Cerebellar nuclear complex (tissue), 1 donor: ENCODE measurements at places on chromosomes 16 and 17.

DNA sequence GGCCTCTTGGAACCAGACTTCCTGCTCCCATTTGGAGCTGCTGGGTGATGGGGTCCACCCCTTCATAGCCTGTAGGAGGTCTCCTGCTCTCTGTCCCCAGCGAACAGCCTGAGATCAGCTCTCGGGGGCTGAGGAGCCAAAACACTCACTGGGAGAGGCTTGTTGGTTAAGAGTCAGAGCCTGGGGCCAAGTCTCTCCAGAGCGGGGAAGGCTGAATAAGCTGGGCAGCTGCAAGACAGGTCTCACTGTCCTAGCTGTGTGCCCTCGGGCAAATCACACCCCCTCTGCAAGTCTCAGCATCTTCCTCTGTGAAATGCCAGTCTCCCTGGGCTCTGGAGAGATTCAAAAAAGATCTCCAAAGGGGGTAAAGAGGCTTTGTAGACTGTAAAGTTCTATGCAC lies 174.6 kb downstream of the WSCD1 start:
- no peak for DNase-seq

GRCh38 chr17:76643553-76644148 lies at the start of gene ST6GALNAC1:
Gene ST6GALNAC1, minus strand, starts transcription at chr17:76643757. Its CDS starts 119 bp downstream, at chr17:76643638.
- DNase-seq, result no peak

- DNase-seq, result no peak
Observed at GRCh38 chr16:80544326-80544725, 3.5 kb downstream of the DYNLRB2 start.

DNA sequence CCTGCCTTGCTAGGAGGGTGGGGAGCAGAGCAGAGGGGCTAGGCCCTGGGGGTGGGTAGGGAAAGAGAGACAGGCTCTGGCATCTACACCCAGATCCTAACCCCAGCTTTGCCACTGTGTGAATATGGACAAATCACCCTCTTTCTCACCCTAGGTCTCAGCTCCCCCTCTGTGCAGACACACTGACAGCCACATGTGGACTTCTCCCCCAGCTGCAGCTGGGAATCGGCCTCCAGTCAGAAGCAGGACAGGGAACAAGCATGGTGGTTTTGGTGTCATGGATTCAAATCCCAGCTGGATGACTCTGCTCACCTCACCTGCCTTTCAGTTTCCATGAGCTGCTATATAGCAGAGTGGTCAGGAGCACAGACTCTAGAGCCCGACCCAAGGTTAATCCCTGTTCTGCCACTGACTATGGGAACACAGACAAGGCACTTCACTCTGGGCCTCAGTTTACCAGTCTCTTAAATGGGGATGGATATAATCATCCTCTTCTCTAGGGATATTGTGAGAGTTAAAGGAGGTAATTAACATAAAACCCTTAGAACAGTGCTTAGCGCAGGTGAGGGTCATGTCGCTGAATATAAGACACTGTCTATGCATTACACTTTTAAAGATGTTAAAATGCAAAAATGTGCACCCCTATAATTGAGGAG lies 26.2 kb upstream of the MAP3K14 start:
- no peak for DNase-seq

DNA sequence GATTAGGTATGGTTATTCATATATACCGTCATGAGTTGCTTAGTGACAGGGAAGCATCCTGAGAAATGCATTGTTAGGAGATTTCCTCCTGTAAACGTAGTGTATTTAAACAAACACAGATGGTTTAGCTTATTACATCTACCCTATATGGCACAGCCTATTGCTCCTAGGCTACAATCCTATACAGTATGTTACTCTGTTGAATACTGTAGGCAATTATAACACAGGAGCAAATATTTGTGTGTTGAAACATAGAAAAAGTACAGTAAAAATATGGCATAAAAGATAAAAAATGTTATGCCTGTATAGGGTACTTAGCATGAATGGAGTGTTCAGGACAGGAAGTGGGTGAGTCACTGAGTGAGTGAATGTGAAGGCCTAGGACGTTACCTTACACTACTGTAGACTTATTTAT lies 157.7 kb downstream of the CDH11 start:
- no peak for DNase-seq

DNA sequence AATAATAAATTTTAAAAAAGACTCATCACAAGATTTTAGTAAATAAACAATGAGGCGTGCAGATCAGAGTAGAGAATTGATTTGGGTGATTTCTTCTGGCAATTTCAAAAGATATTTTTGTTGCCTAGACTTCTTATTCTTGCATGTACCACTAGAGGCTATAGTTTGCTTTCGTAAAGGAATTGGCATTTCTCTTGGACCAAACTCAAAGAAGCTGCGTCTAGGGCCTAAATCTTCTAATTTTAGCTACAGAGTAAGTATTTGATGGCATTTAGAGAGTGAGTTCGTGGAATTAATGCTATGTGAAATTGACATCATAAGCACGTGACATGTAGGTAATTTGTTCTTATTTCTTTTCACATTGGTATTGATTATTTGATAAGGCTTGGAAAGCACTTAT lies 24.4 kb upstream of the ABCC11 start:
- no peak for DNase-seq

- DNase-seq, result no peak
Observed at GRCh38 chr17:30905742-30906100, 317 bp downstream of the TEFM start.

DNA sequence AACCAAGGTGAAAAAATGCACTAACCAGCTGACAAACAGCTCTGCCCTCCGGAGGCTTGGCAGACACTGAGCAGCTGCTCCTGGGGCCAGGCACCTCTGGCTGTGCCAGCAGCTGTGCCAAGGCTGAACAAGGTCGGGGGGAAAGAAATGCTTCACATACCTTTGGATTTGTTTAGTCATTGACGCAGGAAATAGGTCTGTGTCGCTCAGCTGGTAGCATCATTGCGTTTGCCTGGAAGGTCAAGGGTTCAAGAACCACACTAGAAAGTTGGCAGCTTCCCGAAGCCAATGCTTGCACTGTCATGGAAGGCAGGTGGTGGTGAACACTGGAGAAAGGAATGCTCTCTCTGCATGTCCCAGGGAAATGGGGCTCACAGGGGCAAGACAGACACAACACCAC lies 63.5 kb downstream of the PCTP start:
- no peak for DNase-seq

DNA sequence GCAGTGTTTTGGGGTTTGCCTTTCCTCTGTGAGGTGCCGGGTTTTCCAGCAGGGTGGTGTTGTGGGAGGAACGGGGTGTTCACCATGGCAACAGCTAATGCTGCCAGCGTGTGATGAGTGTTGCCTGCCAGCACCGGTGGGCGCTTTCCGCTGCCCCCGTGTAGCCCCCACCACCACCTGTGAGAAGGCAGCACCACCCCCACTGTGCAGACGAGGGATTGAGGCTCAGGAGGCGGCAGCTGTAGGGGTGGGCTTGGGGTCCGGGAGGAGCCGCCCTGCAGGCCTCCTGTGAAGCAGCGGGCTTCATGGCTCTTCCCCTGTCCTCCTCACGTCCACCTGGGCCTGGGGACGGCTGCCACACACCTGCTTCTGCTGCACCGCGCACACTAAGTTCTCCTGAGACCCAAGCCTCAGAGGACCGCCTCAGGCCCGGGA lies 5.2 kb downstream of the RAB40C start:
- no peak for DNase-seq

GRCh38 chr17:33260638-33261037 lies 32.5 kb downstream of the ASIC2 start:
- DNase-seq, result no peak

DNA sequence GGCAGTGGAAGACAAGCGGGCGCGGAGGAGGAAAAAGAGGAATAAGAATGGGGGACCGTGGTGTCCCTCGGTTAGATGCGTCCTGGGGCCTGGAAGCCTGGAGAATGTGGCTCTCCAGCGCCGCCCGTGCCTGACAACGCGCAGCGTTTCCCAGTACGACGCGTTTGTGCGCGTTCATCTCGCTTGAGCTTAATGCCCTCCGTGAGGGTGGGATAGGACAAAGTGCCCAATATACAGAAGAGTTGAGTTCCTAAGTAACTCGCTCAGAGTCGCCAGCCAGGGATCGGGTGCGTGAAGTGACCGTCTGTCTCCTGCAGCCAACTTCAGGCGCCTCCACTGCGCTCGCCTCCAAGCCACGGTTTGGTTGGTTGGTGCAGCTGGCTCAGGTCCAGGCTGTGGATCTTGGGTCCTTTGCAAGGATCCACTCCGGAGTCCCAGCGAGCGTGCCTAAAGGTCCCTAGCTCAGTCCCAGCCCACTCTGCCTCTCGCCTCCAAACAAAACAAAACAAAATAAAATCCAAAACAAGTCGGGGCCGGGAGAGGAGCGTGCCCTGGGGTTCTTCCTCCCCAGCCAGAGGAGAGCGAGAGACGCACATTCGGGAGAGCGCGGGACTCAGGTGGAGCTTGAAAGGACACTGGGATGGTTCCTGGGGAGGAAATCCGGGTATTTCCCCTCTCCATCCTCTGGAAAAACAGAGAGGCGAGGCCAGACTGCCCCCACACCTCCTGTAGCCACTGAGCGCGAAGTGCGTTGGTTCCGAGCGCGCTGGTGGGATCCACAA lies 974 bp downstream of the GALR2 start:
- no peak for DNase-seq

DNA sequence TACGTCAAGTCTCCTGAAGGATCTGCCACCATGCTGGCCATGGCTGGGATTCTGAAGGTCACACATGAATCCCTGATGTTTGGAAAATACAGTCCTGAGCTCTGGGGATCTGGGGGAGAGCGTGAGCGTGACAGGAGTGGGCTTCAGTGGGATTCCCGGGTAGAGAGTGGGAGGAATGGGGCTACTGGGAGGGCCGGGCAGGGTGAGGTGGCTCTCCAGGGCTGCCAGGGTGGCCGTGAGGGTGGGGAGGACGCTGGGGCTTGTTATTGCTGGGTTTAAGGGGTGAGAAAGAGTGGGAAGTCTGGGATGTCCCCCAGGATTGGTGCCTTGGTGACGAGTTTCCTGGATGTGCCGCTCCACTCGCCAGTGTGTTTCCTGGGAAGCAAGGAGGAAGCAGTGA lies 31.3 kb downstream of the FOXL1 start:
- DNase-seq, result no peak

- no peak for DNase-seq
Observed at GRCh38 chr17:52110923-52111581, 47.5 kb downstream of the CA10 start.

DNA sequence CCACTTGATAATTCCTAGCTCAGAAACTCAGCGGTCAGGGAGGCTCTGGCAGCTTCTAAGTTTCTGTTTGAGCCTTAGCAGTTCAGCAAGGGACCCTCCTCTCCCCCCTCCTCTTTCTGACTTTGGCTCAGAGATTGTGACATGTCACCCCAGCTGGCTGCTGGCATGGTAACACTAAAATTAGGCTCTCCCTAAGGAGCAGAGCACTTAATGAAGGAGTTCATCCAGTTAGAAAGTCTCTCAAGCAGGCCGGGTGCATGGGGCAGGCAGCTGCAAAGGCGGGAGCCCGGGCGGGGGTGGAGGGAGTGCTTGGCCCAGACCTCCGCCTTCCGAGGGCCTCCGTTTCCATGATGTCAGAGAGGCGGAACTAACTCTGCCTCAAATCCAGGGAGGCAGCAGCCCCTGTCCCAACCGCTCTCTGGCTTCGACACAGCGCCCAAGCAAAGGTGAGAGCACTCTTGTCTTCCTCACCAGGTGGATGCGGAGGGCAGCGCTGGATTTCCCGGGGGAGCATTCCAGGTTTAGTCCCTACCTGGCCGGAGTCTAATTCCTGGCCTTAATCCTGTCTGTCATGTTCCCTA lies 128.0 kb upstream of the PLCG2 start:
- no peak for DNase-seq

DNA sequence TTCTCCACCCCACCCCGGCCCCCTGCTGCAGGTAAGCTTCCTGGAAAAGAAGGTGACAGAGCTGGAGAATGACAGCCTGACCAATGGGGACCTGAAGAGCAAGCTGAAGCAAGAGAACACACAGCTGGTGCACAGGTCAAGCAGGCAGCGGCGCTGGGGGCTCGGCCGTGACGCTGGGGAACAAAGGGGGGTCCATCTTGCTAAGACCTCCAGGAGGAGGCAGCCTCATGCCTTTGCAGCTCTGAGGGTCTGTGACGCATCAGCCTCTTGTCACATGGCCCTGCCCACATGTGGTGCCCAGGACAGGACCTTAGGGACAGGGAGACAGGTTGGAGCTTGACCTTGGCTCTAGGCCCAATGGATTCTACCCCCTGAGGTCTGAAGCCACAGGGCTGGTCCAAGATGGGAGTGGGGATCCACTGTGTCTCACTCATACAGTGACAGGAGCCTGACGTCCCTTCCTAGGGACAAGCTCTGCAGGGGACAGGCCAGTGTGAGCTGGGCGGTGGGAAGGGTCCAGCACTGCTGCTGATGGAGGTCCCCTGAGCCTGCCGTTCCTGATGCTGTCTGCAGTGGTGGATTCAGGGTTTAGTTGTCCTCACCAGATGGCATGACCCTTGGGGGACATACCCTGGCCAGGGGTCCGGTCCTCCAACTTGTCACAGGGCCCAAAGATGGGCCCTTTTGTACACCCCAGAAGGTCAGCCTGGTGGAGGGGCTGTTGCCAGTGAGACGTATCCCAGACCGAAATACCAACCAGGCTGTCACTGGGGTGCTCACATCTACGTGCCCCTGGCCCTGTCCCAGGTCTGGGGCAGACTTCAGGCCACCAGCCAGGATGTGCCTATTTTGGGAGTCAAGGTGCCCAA lies 132.6 kb downstream of the RAB11FIP4 start:
- DNase-seq, result no peak

- DNase-seq, result no peak
Observed at GRCh38 chr16:24520983-24521382, 18.4 kb upstream of the RBBP6 start.

DNA sequence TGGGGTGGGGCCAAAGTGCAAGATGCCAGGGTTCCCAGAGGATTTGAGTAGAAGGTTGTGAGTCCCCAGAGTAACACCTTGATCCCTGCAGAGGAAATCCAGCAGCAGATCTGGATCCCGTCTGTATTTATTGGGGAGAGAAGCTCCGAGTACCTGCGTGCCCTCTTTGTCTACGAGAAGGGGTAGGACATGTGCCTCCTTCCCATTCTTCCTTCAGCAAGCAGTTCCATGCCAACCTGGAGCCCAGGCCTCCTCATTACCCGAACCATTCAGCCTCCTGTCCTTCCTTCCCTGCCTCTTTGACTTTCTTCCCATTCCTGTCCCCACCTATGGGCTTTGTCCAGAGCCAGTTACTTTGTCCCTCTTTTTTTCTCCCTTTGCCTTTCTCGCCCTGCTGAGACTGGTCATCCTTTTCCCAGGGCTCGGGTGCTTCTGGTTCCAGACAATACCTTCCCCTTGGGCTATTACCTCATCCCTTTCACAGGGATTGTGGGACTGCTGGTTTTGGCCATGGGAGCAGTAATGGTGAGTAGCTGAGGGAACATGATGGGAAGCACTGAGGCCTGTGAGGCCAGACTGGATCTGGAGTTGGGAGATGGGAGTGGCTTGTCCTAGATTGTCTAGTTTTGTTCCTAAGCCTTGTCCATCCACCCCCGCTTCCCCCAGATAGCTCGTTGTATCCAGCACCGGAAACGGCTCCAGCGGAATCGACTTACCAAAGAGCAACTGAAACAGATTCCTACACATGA lies 2.9 kb downstream of the RNF167 start:
- DNase-seq, result no peak
